ENCODE measurements at places on chromosomes 11 and 22.

DNA sequence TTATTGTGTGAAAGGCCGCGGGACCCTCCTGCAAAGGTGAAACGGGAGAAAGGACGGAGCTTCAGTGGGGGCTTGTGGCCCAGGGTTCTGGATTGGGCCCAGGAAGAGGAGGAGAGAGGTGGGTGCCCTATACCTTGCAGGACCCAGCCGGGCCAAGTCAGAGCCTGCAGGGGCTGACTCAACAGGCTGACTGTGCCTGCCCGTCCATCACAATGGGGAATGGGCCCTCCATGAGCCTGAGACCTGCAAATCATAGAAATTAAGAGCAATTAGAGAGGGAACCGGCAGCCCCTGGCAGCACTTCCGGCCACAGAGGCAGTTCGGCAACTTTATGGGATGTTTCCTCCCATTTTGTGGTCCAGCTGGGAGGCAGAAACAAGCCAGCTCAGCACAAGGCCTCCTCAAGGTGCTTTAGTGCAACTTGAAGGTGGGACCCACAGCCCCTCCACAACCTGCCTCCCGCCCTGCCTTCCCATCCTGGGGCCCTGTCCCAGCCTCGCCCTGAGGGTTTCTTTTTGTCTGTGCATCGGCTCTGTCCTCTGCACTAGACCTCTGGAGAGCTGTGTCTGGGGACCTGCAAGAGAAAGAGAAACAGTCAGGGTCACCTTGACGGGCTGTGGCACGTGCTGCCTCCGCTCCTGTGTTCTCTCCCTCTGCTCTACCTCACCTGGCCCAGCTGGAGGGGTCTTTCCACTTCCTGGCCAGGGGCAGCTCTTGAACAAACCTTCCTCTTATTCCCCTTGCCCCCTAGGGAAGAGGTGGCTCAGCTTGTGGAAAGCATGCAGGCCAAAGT is 19.1 kb upstream of the NECTIN1 start:
- peaks cover 25% of the 10 kb centered on the region for H3K4me1 ChIP-seq
- no peak overlapping the region for H3K27ac ChIP-seq
- peaks cover 9% of the 10 kb centered on the region for H3K27me3 ChIP-seq
- no peak for DNase-seq
- H3K4me3 ChIP-seq, result no peak overlapping the region

DNA sequence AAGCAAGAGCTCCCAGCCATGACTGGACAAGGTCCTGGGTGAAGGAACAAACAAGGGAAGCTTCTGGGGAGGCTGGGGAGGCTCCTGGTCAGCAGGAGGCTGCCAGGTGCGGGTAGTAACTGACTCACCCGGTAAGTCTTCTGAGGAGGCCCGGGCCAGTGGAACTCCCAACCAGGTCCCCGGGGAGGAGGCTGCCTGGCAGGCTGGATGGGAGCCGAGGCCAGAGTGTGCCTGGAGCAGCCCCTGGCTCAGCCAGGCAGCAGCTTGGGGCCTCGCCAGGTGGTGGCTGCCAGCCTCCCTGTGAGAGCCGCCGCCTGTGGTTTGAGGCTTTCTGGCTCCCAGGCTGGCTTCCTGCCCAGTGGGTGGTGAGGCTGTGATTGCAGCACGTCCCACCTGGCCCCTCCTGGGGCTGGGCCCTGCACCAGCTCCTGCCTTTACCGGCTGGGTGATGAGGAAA is 46.2 kb downstream of the IGF2 start:
- H3K36me3 ChIP-seq, result peaks cover 7% of the 10 kb centered on the region
- no peak for DNase-seq
- peaks cover 10% of the 10 kb centered on the region for H3K27me3 ChIP-seq

DNA sequence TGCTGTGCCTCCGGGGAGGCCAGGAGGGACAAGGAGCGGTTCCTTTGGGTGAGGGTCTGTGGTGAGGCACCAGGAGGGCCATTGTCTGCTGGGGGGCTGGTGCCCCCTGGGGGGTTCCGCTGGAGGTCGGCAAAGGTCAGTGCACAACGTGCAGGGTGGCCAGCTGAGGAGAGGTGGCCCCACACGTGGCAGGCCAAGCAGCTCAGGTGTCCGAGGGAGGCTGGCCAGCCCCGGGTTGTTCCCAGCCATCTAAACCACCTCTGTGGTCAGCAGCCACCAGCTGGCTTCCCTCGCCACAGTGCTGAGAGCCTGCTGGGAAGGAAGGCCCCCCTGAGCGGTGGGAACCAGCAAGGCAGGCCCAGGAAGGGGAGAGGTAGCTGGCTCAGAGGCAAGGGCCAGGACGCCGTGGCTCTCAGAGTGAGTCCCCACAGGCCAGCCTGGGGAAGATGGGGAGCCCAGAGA is 4.2 kb downstream of the TSSC4 start:
- no peak overlapping the region for H3K4me3 ChIP-seq
- DNase-seq, result no peak
- H3K4me1 ChIP-seq, result peaks cover 30% of the 10 kb centered on the region
- H3K36me3 ChIP-seq, result no peaks in the 10 kb centered on the region
- no peak overlapping the region for H3K27ac ChIP-seq

DNA sequence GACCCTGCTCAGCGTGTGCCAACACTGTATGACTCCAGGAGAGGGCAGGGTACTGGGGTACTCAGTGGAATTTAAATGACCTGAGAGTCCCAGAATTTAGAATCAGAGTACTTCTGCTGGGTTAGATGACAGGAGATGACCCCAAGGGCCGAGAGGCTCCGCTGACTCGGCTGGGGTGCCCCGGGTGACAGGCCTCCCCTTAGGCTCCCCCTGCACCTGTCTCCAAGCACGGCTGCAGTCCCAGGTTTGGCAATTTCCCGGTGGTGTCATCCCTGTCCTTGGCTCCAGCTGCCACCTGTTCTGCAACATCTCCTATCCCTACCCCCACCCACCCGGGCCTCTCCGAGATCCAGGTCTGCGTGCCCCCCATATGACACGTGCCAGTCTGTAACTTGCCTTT is 1.3 kb downstream of the ACTN3 start:
- H3K4me3 ChIP-seq, result peak overlapping the region; percentile 45
- H3K27me3 ChIP-seq, result no peaks in the 10 kb centered on the region
- no peaks in the 10 kb centered on the region for H3K36me3 ChIP-seq
- H3K4me1 ChIP-seq, result peaks cover 20% of the 10 kb centered on the region
- H3K27ac ChIP-seq, result no peak overlapping the region
- no peak for DNase-seq

DNA sequence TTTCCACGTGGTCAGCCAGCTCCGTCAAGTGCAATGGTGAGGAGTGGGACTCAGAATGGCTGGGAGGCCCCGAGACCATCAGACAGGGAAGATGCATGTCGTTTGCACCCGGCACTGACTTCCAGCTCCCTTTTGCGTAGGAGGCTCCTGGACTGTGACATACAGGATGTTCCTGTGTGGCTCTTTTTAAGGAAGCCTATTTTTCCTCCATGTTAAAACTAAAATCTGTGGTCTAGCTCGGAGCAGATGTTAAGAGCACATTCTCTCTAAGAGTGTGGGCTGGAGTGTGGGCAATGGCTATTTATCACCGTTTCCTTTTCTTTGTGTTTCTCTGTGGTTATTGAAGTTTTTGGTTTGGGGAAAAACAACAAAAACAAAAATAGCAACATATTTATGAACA is 40.9 kb upstream of the AMPD3 start:
- H3K36me3 ChIP-seq, result no peaks in the 10 kb centered on the region

GRCh38 chr22:31676700-31677099 is 14.7 kb upstream of the PISD start:
- H3K27ac ChIP-seq, result peak overlapping the region; percentile 95
- peak; percentile 87 for DNase-seq
- peak overlapping the region; percentile 95 for H3K4me3 ChIP-seq

- H3K27ac ChIP-seq, result no peak overlapping the region
- no peak for DNase-seq
- no peak overlapping the region for H3K4me3 ChIP-seq
- H3K4me1 ChIP-seq, result peaks cover 6% of the 10 kb centered on the region
- no peaks in the 10 kb centered on the region for H3K27me3 ChIP-seq
Measured at GRCh38 chr11:59787255-59787588, 23.4 kb downstream of the MRPL16 start.

DNA sequence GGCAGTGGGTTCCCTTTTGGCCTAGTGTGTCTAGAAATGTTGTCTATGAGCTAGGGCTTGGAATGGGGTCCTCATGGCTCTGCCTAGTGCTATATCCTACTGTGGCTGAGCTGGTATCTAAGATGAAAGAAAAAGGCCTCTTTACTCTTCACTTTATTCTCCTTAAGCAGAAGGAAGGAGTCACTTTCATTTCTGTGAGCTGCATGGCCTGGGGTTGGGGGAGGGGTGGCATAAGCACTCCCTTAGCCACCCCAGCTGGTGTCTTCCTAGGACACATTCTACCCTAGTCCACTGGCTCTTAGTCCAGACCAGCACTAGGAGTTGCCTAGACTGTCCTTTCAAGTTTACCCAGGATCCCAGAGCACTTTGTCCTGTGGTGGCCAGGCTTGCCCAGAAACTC is 1148.9 kb upstream of the CNTN5 start:
- no peaks in the 10 kb centered on the region for H3K4me1 ChIP-seq
- H3K27ac ChIP-seq, result no peak overlapping the region
- no peak for DNase-seq
- H3K27me3 ChIP-seq, result no peaks in the 10 kb centered on the region

DNA sequence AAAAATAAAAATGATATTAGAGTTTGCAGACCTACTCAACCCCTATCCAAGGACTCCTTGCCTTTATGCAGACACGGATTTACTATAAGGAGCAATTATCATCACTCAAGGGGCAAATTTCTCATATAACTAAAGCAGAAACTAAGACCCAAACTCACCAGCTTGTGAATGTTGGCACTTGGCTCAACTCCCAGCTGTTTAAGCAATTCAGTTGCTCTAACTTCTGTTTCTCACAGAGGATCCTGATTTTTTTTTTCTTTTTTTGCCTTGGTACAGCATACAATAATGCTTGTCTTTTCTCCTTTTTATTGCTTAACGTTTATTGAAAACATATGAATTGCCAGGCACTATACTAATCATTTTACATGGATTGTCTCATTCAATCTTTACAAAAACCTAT is 9.6 kb upstream of the CBLIF start:
- no peaks in the 10 kb centered on the region for H3K4me1 ChIP-seq
- no peaks in the 10 kb centered on the region for H3K27me3 ChIP-seq
- H3K27ac ChIP-seq, result no peak overlapping the region
- peaks cover 4% of the 10 kb centered on the region for H3K36me3 ChIP-seq
- no peak for DNase-seq
- no peak overlapping the region for H3K4me3 ChIP-seq

DNA sequence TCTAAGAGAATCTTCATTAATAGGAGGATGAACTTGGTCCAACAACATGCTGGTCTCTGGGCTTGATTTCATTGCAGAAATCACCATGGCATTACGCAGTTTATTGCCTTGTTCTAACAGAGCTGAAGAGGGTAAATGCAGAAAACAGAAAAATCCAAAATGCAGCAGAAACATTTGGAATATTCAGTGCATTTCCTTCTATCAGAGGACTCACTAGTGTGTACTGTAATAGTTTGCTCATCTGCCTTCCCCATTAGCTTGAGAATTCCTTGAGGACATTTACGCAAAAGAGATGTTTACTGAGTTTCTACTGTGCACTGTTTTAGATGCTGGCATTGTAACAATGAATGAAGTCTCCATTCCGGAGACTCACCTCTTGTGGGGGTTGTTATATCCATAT is 37.4 kb downstream of the C2CD3 start:
- no peaks in the 10 kb centered on the region for H3K4me1 ChIP-seq
- H3K36me3 ChIP-seq, result peaks cover 35% of the 10 kb centered on the region
- H3K4me3 ChIP-seq, result no peak overlapping the region
- H3K27me3 ChIP-seq, result no peaks in the 10 kb centered on the region
- DNase-seq, result no peak

- no peak overlapping the region for H3K4me3 ChIP-seq
- H3K27ac ChIP-seq, result no peak overlapping the region
- H3K36me3 ChIP-seq, result no peaks in the 10 kb centered on the region
Measured at GRCh38 chr11:85118151-85118550, 509.0 kb downstream of the DLG2 start.

- H3K4me1 ChIP-seq, result peaks cover 4% of the 10 kb centered on the region
- no peaks in the 10 kb centered on the region for H3K27me3 ChIP-seq
- H3K36me3 ChIP-seq, result no peaks in the 10 kb centered on the region
- no peak overlapping the region for H3K27ac ChIP-seq
Measured at GRCh38 chr11:849104-849824, 6.6 kb downstream of the TSPAN4 start.

DNA sequence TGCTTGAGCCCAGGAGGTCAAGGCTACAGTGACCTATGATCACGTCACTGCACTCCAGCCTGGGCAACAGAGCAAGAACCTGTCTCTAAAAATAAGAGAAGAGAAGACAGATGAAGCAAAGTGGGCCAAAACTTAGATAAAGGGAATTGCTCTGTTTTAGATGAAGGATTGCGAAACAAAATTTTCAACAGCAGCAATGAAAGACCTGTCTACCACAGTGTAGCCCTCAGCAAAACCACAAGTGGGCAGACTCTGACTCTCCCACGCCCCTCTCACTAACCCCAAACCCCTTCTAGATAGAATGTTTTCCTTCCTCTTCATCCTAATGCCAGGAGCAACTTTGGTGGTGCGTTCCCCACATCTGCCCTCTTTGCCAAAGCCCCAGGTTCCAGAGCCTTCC is 105.6 kb upstream of the ALDH3B2 start:
- no peak overlapping the region for H3K27ac ChIP-seq
- H3K36me3 ChIP-seq, result no peaks in the 10 kb centered on the region
- H3K4me1 ChIP-seq, result no peaks in the 10 kb centered on the region
- peaks cover 16% of the 10 kb centered on the region for H3K27me3 ChIP-seq
- no peak overlapping the region for H3K4me3 ChIP-seq

- peaks cover 29% of the 10 kb centered on the region for H3K4me1 ChIP-seq
- no peak for DNase-seq
- no peak overlapping the region for H3K4me3 ChIP-seq
- H3K27ac ChIP-seq, result no peak overlapping the region
- no peaks in the 10 kb centered on the region for H3K27me3 ChIP-seq
Measured at GRCh38 chr22:24128631-24129262, 52.5 kb upstream of the SUSD2 start.

All from naive B cell (primary cell).